ENCODE measurements at places on chromosomes 6 and 20.

- DNase-seq, result no peak
Observed at GRCh38 chr6:20058912-20059311, 153.4 kb downstream of the MBOAT1 start.

- no peak for DNase-seq
Observed at GRCh38 chr6:3744901-3745470, 6.5 kb downstream of the PXDC1 start.

- DNase-seq, result no peak
Observed at GRCh38 chr20:58168843-58169242, 59.6 kb downstream of the ANKRD60 start.

GRCh38 chr20:46850416-46850815, 44.2 kb upstream of the EYA2 start:
- DNase-seq, result no peak

GRCh38 chr20:61801857-61802442, 263.7 kb downstream of the TAF4 start:
- no peak for DNase-seq

DNA sequence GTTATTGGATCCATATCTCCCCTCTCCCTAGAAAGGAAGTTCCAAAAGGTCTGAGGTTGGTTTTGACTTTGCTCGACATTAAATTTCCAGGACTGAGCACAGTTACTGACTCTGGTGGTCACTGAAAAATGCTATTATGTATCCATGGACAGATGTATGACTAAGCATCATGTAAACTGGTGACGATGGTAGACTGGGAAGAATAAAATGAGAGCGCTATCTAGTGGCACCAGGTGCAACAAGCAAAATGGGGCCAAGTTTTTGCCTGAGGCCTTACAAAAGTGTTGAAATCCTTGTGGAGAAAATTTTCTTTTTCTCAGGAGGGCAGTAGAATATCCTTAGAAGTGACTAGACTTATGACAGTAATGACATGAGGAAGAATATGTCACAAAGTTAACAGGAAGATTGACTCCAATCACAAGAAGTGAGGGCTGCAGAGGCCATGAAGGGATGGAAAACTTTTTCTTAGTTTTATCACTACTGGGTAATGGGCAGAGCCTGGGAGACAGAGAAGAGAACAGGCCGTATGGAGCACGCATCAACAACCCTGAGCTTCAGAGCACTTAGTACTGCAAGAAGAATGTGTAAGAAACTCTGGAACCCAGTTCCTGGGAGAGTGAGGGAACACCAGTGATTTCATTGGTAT, 88.9 kb upstream of the ELOVL5 start:
- DNase-seq, result no peak

GRCh38 chr6:164069350-164069990, 655.0 kb downstream of the QKI start:
- no peak for DNase-seq

DNA sequence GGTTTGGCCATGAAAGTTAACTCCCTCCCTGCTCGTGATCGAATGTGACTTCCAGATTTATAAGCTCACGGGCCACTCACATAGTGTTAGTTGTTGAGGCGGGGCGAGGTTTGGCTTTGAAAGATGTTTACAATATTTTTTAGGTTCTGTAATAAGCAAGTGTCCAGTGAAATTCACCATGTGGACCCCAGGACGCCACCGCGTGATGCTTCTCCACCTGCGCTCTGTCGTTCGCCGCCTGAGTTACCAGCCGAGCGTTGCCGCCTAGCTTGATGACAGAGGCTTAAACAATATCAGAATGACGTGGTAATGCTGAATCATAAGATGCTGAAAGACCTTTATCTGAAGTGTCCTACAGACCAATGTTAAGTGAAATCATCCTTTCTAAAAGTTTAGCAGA, 241.0 kb downstream of the MYLK4 start:
- no peak for DNase-seq

DNA sequence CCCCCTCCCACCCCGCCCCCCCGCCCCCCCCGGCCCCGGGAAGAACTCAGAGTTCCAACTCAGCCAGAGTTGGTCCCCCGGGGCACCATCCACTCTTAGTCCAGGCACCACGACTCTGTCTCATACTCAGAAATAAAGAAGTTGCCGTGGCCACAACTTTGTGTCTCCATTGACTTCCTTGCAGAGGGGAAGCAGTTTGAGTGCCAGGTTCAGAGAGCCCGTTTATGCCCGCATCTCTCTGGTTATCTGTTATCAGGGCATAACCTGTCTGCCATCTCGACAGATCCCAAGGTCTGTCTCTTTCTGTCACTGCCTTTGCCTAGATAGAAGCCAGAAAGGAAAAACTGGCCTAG, 605 bp downstream of the CDC5L start:
- no peak for DNase-seq

Data from activated CD8-positive, alpha-beta memory T cell treated with anti-CD3 and anti-CD28 coated beads for 4 hours (primary cell).